ENCODE measurements at places on chromosomes 4 and X. TPM values are rescaled to one million over a fixed set of nuclear protein-coding genes. Genes with fewer than 3 reads are reported as not detected.

Gene ADH1B
- total RNA-seq: 97.0 TPM

Gene CTAG1B
- not detected for total RNA-seq

Gene LRCH2
- 30.6 TPM for total RNA-seq

Gene CXCR3
- total RNA-seq: not detected

Gene SMS
- total RNA-seq: 69.6 TPM

Gene MAGED4B
- 33.6 TPM for total RNA-seq

All from urinary bladder (tissue), 4 donors.